ENCODE measurements at places on chromosomes 1 and 21. TPM values are rescaled to one million over a fixed set of nuclear protein-coding genes. Genes with fewer than 3 reads are reported as not detected.

DNA sequence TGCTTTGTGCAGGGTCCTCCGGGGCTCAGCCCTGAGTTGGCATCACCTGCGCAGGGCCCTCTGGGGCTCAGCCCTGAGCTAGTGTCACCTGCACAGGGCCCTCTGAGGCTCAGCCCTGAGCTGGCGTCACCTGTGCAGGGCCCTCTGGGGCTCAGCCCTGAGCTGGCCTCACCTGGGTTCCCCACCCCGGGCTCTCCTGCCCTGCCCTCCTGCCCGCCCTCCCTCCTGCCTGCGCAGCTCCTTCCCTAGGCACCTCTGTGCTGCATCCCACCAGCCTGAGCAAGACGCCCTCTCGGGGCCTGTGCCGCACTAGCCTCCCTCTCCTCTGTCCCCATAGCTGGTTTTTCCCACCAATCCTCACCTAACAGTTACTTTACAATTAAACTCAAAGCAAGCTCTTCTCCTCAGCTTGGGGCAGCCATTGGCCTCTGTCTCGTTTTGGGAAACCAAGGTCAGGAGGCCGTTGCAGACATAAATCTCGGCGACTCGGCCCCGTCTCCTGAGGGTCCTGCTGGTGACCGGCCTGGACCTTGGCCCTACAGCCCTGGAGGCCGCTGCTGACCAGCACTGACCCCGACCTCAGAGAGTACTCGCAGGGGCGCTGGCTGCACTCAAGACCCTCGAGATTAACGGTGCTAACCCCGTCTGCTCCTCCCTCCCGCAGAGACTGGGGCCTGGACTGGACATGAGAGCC lies 22.7 kb downstream of the COL6A1 start:
- no peak for DNase-seq

DNA sequence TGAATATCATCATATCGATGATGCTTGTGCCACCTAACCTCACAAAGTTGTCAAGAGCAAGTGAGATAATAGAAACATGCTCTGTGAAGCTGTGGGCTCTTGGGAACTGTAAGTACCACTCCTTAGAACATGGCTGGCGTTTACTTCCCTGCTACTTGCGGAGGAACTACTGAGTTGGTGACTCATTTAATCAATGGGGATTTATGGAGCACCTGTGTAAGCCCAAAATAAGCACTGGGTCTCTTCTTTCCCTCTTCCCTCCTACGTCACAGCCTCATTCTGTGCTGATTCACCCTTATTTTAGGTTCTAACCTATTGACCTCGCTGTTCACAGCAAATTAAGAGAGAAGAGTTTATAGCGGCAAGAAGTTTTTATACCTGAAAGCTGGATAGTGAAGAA lies 52.9 kb downstream of the PRDM2 start:
- no peak for DNase-seq

DNA sequence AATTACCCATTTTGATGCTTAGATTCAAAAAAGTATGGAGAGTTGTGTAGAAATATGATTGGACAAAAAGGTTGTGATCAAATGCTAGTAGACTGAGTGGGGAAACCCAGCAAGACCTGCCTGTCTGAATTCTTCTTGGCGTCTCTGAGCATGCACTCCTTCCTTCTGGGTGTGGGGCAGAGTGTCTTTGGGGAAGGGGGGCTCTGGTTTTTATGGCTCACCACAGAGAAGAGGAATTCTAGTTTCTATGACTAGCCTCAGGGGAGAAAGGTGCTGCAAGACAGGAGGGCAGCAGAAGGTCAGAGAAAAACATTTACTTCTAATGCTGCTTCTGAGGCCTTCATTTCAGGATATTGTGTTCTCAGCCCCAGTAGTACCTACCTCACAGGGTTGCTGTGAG lies 33.9 kb upstream of the PIGC start:
- DNase-seq: no peak

GRCh38 chr21:28445141-28445830 lies 547.4 kb downstream of the LTN1 start:
- DNase-seq: peak; percentile 86

GRCh38 chr1:182754543-182755314 lies 34.8 kb upstream of the NPL start:
- peak; percentile 15 for DNase-seq

DNA sequence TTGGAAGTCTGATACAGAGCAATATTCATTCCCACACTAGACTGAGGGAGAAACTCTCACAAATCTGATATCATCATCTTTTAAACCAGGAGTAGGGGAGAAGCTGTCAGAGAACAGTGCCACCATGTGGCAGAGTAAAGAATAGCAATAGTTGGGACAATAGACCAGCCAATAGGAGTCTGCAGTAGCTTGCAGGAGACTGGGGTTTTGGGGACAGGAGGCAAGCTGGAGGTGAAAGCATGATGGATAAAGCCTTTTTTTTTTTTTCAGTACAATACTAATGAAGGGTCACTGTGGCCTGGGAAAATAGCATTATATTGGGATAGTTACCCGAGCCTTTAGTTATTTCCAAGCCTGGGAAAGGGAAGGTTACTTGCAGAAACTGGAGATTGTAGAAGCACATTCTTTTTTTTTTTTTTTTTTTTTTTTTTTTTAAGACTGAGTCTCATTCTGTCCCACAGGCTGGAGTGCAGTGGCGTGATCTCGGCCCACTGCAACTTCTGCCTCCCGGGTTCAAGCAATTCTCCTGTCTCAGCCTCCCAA lies 120.7 kb downstream of the S1PR1 start:
- DNase-seq: peak; percentile 81

GRCh38 chr1:150568594-150568966 lies 10.8 kb downstream of the MCL1 start:
- no peak for DNase-seq

DNA sequence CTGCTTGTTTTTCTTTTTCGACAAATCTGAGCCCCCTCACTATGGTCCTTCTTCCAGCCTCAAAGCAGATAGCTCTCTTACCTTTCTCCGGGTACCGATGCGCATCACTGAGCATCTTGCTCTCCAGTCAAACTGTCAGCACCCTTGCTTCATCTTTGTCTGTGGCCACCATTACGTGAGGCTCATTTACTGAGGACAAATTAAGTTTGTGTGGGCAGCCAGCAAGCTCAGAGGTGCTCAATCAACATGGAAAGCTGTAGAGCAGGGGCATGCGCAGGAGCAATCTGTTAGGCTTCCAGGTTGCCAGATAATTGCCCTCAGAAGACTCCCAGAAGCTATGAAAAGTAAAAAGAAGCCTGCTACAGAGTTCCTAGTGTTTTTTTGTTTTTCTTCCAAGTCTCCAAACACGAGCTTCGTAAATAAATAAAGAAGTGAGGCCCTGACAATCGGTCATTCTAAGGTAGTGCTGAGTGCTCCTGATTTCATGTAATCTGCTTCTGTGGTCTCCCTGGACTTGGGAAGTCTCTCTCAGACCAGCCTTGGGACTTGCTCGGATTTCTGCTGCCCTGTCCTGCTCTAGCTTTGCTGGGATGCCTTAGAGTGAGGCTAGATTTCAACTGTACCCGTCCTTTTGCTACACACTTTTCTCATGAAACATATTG lies 1.8 kb downstream of the C1orf53 start:
- DNase-seq: no peak

- no peak for DNase-seq
Observed at GRCh38 chr1:29804181-29804899, 568.0 kb downstream of the PTPRU start.

GRCh38 chr1:197302775-197303174 lies 34.7 kb downstream of the CRB1 start:
- DNase-seq: no peak

GSTM5 gene
- 10.2 TPM for polyA plus RNA-seq

CLEC20A gene
- polyA plus RNA-seq: not detected

NPL gene
- 6.2 TPM for polyA plus RNA-seq

CHODL gene
- polyA plus RNA-seq: 128 TPM

ANGPTL7 gene
- 2.8 TPM for polyA plus RNA-seq

B3GALT5 gene
- polyA plus RNA-seq: 0.08 TPM
